AG04449 (cell line): ENCODE measurements at places on chromosomes 4 and X.

GRCh38 chr4:26964994-26965393 lies 104.4 kb downstream of the STIM2 start:
- no peak for DNase-seq

- DNase-seq, result no peak
These were observed 2.0 kb downstream of the AREG start for GRCh38 chr4:74446896-74447295.

GRCh38 chr4:145130788-145131399 lies 32.8 kb downstream of the ABCE1 start:
- peak; percentile 94 for DNase-seq

GRCh38 chr4:148071009-148071408 lies 339.1 kb downstream of the ARHGAP10 start:
- no peak for DNase-seq

GRCh38 chrX:8688776-8689175 lies 43.2 kb downstream of the ANOS1 start:
- no peak for DNase-seq

GRCh38 chrX:120419463-120419862 lies 49.6 kb downstream of the LAMP2 start:
- no peak for DNase-seq

- no peak for DNase-seq
These were observed 75.6 kb downstream of the GPR143 start for GRCh38 chrX:9690046-9690445.

DNA sequence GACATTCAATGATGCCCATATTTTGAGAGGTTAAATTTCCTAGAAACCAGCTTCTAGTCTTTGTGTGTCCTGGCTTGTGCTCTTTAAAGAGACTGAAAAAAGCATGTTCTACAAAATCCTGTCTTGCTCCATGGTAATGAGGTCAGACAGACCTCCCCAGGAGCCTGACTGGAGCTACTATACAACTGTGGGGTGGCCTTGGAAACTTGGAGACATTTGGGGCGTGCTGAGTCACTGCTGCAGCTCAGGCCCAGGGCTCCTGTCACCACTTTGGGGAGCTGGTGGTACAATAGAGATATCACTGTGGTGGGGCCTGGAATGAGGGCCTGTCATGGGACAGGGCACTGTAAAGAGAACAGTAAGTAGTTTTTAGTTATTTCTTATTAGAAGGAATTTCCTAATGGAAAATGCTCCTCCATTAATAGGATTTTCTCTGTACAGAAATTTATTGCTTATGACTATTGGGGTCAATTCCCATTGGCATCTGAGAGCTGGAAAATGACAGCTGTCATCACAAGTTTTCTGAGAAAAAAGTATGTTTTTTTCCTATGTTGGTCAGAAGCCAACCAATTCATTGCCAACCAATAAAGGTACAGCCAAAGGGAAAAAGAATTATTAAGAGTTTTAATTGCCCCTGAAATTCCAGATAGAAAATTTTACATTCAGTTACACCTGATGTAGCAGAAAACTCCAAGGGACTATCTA lies 207.4 kb upstream of the JADE1 start:
- DNase-seq, result no peak

GRCh38 chrX:12327836-12328235 lies 189.6 kb downstream of the FRMPD4 start:
- DNase-seq, result no peak

DNA sequence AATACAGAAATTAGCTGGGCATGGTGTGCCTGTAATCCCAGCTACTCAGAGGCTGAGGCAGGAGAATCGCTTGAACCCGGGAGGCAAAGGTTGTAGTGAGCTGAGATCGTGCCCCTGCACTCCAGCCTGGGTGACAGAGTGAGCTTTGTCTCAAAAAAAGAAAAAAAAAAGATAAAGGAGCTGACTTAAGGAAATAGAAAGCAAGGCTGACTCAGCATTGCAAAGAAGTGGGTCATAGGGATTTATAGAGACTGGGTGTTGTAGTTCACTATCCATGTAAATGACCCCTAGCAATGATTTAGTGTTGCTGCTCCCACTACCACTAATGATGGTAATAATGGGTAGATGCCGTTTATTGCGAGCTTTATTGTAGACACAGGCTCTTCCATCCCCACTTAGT lies 47.6 kb downstream of the ADD1 start:
- DNase-seq, result peak; percentile 12

- no peak for DNase-seq
These were observed 43.8 kb downstream of the ADGRA3 start for GRCh38 chr4:22471999-22472461.

- DNase-seq, result no peak
These were observed 11.3 kb upstream of the CHRNA9 start for GRCh38 chr4:40323866-40324265.

DNA sequence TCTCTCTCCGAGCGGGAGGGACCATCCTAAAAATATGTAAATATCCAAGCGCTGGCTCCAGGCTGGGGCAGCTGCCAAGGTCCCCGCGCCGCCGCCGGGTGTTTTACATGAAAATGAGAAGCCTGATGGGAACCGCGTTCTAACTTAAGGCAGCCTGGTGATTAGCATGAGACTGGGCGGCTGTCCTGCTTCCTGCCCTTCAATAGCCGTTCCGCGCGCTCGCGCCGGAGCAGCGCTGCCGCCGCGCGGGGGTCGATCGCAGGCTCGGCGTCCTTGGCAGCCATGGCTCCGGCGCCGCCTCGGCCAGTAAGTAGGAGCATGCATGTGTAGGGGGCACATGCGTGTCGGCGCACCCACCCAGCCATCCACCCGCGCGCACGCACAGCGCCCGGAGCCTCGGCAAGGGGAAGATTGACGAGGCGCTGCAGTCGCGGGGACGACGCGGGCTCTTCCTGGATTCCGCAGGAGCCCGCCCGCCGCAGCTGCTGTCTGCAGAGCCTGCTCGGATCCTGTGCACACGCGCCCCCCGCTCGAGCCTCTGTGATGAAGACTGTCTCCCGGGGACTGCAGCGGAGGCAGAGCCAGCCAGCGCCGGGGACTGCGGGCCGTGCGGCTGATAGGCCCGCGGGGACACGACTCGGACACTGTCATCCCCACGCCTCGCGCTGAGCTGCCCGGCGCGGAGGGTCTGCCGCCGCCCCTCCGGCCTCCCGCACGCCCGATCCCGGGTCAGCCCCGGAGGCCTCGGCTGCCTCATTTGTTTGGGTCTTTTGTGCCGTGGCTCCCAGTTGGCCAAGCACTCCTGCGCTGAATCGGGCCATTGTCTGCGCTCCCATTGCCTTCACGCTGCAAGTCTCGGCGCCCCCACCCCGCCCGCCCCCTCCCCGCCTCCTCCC lies 734 bp downstream of the STOX2 start:
- DNase-seq, result no peak

DNA sequence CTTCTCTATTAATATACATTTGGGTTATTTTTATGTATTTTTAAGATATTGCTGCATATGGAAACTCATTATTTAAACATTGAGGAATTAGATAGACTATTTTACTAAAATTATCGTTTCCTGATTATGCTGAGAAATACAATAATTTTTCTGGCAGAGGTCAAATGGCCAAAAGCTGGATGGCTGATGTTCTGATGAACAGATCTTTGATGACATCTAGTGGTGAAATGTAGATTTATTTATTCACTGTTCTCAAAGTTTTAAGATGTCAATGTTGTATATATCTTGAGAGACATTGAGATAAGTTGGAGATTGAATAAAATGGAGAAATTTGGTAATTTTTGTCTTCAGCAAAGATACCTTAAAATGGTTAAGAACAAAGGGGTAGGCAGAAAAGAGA lies 96.2 kb downstream of the UGT8 start:
- no peak for DNase-seq

GRCh38 chr4:136198358-136198757 lies 1333.9 kb downstream of the PCDH18 start:
- no peak for DNase-seq

- no peak for DNase-seq
These were observed 3.0 kb downstream of the RPL10 start for GRCh38 chrX:154401045-154401799.

- DNase-seq, result no peak
These were observed 108.3 kb upstream of the TEX13A start for GRCh38 chrX:105328773-105329172.

DNA sequence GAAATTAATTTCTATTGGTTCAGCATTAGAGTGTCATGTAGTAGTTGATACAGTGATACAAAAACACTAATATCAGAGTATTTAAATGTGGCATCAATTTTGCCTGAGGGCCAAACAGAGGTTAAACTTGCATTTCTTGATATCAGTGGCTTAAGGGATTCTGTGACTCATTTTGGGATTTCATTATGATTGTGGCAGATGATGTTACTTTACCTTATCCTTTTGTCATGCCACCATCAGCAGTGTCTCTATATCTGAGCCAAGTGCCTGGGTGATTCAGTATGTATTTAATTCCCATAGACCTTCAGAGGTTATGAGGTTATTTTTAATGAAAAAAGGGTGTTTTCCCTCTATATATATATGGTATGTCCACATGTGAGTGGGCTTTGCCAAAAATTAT lies 582.9 kb downstream of the ADGRL3 start:
- no peak for DNase-seq

DNA sequence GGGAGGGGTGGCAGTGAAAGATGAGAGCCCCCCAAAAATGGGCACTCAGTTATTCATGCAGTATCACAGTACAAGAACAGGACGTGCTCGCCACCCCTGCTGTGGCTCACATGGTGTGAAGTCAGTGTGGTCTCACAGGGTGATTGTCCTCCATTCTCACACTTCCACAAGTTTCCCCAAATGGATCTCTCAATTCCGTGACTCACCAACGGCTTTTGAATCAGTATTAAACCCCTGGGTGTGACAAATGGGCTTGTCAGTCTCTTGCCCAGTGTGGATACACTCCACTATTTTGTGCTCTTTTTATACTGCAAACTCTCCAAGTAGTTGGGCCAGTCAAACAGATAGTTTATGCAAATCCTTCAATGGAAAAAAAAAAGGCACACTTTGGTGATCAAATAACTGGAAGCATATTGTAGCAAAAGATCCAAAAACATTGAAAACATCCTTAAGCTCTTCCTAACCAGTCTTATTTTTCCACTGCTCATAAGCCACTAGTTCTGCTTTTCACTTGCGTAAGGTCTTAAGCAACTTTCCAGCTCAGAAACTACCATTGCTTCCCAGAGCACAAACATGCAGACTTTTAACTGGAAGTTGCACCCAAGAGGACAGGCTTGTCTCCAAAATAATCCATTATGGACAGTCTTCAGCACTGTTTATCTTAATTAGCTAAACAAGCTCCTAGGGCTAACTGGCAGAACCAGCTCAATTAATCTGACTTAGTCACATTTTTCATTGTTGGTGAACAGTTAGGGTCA lies 365.7 kb downstream of the PPP3CA start:
- DNase-seq, result peak; percentile 24

DNA sequence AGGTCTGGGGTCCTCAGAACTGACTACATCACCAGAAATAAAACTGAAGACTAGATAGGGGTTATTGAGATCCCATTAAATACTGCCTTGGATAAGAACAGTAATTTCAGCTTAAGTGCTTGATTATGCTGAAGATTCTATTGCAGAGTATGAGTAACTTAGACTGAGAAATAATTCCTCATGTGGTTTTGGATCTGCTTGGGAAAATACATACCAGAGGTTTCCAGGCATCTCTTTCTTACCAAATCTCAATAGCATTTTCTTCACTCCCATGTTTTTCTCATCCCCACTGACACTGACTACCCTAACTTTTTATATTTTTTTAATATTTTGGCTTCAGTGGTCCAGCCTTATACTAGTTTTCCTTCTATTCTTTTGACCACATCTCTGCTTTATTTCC lies 92.0 kb upstream of the TEX13D start:
- DNase-seq, result no peak

DNA sequence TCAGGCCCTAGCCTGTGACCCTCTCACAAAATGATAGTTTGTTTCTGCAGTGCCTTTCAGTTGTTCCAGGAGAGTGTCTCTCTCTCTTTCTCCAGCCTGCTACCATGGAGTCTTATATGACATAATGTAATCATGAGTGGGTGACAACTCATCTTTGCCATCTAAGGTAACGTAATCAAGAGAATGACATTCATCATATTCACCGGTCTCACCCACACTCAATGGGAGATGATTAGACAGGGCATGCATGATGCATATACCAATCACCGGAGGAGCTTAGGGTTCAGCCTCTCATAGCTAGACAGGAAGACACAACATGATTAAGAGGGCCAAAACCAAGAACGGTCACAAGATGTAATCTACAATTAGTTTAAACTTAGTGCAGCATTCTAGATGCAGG lies 97.1 kb upstream of the FAM9B start:
- DNase-seq, result no peak

DNA sequence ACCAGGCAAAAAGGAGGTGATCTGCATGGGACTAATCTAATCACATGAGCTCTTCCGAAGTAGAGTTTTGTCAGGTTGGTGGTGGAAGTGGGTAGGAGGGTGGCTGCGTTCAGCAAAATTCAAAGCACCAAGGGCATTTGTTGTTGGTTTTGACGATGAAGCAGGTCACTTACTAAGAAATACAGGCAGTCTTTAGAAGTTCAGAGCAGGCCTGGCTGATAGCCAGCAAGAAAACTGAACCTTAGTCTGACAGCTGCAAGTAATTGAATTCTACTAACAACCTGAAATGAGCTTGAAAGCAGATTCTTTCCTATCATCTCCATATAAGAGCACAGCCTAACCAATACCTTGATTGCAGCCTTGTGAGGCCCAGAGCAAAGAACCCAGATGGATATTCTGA lies 505.8 kb downstream of the KLHL13 start:
- no peak for DNase-seq

DNA sequence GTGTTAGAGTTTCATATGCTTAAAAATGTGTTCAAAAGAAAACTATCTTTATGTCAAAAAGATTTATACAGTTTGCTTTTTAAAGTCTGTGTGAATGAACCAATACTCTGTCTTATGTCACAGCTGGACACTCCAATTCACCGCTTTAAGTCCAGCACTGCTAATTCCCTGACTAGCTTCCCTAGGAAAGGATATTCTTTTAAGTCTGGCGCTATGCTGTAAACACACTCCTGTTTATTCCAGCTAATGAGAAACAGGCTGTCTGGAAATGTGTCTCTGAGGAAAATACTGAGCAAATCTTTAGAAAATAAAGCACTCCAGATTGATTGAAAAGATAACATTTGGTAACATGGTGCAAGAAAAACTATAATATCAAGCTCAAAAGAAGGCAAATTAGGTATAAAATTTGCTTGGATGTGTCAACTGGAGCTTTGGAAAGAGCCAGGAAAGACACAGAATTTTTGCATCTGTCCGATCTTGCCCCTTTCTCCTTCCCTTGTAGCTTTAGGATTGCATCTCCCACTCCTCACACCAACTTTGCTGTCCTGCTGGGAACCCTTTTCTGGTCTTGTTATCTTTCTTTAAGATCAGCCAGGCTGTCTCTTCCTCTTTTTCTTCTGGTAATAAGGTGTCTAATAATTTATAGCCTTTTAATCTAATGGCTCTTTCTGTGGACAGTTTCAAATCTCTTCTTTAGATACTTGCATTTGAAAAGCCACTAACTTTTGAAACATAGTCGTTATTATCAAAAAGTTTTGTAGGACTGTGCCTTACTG lies 40.9 kb upstream of the VEGFC start:
- DNase-seq, result no peak

DNA sequence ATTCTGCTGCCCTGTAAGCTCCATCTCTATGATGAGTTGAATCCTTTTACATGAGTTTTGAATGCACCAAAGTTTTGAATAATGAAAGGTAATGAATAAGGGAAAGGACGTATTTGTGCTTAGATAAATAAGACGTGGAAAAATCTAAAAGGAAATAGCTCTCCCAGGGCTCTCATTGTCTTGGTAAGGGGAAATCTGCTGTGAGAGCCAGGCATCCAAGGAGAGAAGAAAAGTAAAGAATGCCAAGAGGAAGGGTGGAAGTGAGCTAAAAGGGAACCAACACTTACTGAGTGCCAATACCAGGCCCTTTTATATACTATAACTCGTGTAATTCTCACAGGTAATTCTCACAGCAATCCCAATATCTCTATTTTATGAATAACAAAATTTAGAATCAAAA lies 62.6 kb upstream of the KLHL13 start:
- no peak for DNase-seq
